ENCODE measurements at places on chromosomes 7 and 10.

DNA sequence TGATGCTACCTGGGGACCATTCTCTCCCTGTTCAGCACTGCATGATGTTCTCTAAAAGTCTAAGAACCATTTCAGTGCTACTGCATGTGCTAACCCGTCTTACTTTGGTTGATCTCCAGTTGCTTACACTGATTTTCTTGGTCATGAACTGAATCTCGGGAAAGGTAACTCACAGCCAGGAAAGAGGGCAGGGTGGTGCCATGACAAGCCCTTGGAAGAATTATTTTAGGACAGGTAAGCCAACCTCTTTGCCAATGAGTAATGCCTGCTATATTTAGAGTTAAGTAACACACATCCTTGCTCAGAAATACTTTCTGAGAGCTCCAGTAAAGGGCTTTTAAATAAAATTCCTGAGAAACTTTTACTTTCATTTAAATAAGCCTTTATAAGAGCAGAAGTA lies 126.7 kb downstream of the ARL4A start:
- DNase-seq = no peak

DNA sequence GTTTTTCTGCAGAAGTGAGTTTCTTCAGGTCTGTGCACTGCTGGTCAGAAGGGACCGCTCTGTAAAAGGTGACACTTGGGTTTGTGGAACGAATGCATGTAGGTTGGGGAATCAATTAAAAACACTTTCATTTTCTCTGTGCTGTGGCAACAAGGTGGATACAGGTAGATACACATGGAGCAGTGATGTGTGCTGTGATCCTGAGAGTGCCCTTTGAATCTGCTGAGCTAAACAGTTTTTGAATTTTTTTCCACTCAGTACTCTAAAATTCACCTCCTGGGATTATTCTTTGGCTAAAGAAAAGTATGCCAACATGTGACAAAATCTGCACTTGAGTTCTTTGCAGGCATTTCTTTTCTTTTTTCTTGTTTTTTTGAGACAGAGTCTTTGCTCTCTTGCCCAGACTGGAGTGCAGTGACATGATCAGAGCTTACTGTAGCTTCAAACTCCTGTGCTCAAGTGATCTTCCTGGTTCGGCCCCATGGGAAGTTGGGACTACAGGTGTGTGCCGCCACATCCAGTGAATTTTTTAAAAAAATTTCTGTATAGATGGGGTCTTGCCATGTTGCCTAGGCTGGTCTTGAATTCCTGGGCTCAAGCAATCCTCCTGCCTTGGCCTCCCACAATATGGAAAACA lies 338.9 kb downstream of the EXOC4 start:
- no peak for DNase-seq

DNA sequence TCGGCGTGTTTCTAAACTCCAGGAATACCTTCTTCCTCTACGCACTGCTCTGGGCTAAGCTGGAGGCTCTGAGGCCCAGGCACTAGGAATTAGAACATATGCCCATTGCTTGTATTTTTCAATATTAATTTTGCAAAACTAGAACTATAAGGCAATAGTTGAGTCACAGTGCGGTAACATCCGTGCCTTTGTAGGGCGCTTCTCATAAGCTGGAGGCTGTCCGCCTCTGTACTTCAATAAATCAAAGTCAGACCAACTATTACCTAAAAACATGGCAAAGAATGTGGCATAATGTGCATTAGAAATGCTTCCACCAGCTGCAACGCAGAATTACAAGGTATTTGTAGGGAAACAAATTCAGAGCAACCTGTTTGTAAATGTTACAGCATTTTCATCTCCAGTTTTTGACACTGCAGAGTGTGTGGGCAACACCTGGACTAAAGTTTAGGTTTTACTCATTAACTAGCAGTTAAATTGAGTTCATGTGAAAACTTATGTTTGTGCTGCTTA lies 440 bp upstream of the MINDY3 start:
- DNase-seq = no peak

GRCh38 chr10:124518366-124518765 lies 56.7 kb downstream of the LHPP start:
- DNase-seq = no peak

GRCh38 chr10:121159670-121160069 lies 308.5 kb downstream of the WDR11 start:
- no peak for DNase-seq

DNA sequence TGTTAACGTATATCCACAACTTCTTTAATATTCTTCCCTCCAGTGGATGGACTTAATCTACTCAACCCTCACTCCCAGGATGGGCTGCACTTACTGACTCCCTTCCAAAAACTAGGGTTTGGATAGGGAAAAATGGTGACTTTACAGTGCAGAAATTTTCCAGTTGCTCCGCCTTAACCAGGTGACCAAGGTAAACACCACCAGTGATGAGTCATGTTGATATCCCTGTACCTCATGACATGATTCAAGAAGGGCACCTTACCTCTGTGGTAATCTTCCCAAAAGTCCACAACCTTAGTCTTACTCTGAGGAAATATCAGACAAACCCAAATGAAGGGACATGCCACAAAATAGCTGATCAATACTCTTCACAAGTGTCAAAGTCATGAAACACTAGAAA lies 3.5 kb upstream of the GSTK1 start:
- no peak for DNase-seq

- DNase-seq = no peak
Measured at GRCh38 chr10:63337455-63338251, 128.1 kb downstream of the JMJD1C start.

DNA sequence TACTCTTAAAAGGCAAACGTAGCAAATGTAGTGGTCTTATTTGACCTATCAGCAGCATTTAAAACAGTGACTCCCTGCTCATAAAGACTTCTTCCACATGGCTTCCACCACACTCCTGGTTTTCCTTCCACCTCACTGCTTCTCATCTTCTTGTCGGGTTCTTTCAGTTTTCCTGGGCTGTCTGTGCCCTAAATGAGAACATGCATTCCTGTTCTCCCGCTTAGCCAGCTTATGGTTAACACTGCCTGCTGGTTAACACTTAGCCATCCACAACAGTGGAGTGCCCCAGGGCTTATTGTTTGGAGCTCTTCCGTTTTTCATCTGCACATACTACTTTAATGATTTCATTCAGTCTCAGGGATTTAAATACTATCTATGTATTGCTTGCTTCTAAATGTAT lies 34.3 kb upstream of the EXOC6 start:
- no peak for DNase-seq

DNA sequence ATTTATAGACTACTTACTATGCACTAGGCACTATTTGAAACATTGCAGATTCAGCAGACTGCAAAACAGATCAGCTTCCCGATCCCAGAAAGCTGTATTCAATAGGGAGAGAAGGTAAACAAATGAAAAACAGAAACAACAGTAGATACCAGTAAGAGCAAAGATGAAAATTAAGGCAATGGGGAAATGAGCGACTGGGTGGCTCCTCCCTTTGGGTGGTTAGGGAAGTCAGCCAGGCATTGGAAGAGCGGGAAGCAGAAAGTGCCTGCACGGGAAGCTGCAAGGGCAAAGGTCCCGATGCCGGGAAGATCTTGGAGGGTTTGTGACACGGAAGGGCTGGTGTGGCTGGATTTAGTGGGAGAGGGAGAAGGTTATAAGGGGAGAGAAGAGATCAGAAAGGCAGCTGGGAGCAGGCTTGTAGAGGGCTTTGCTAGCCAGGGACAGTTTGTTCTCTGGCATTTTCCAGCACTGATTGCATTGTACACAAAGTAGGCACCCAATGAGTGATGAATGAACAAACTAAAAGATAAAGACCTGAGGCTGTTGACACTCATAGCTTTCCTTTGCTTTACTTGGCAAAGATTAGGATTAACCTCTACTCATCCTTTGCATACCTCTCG lies 67.8 kb downstream of the NAMPT start:
- DNase-seq = no peak

DNA sequence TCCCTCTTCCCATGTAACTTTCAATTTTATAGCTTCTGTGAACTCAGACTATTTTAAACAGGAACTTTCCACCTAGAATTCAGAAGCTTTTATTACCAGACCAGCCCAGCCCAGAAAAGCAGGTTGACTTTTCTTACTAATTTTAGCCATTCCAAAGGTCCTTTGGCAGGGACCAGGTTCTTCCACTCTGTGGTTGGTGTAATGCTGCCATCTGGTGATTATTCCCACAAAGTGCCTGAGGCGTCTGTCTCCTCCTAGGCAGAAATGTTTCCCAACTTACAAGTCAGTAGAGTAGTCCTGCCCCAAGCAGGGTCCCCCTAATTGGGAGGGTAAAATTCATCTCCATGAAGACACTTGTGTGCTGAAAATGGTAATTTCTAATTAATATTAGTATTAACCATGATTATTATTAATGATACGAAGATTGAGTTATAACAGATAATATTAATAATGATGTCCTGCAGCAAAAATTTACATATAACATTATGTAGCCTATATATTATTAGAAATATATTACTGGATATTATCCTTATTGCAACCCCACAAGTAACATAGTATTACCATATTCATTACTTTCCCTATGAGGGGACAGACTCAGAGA lies 53.0 kb upstream of the PPP1R17 start:
- DNase-seq = no peak

DNA sequence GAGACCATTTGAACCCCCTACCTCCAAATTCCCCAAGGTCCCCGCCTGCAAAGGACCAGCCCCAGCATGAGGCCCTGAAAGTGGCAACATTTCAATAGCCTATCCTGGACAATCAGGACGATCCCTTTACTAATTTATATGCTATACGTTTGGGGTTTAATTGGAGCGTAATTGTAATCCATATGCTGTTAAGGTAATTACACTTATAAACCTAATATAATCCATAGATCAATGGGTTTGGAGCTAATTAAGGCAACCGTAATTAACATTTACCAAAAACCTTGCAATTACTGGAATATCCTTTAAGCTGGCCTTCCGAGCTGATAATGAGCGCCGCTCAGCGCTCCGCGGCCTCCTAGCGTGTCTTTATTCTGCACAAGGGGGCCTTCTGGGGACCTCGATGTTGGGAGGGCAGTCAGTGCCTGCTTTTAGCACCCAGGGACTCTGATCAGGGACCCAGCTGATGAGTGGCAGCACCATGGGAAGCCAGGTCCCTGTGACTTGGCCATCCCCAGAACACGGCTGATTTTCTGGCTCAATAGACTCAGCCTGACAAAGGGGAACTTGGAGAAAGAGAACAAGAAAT lies 91.2 kb downstream of the LHPP start:
- no peak for DNase-seq

GRCh38 chr7:29488977-29489376 lies 74.7 kb upstream of the PRR15 start:
- no peak for DNase-seq

DNA sequence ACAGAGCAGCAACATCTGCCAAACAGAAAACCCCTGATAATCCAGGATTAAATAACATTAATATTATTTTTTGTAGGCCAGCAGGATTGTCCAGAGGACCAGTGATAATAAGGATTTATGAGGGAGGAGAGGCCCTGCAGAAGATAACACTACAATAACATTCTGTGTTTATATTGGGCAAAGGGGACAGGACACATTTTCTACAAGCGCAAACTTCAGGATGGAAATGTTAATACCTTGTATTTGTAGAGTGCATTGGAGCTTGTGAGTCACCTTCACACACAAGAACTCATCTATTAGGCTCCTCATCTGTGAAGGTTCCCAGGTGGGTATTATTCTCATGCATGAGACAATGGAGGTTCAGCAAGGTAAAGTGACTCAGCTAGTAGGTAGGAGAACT lies 51.0 kb downstream of the BAMBI start:
- DNase-seq = no peak

GRCh38 chr10:127942811-127943210 lies 35.9 kb downstream of the PTPRE start:
- no peak for DNase-seq

DNA sequence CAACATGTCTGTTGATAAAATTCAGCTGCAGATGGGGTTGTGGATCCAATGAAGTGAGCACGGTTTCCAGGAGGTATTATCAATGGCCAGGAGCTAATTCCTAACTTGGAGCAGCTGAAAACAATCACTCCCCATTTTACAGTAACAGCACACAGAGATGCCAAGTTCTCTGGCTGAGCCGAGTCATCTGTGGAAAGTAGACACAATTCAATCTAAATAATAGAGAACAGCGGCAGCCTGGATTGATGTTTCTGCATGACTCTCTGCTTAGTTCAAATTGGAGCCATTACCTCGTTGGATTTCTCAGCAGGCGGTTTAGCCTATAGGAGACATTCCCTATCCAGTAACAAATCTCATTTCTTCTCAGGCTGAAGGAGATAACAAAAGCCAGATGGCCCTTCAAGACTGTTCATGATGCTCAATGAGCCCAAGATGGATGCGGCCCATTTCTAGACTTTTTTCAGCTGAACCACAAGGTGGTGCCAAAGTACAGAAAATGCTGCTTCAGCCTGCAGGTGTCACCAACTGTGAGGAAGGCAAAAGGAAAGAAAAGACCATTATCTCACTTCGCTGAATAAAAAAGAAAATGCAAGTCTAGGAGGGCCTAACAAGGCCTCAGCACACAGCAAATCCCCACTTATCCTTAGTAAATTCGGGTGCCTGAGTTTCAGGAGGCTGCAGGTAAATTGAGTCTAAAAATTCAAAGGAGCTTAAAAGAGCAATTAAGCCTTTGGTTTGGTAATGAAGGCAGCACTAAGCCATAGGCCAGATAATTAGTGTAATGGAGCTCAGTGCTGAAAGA lies 83.7 kb downstream of the SLC16A9 start:
- DNase-seq = peak; percentile 10

DNA sequence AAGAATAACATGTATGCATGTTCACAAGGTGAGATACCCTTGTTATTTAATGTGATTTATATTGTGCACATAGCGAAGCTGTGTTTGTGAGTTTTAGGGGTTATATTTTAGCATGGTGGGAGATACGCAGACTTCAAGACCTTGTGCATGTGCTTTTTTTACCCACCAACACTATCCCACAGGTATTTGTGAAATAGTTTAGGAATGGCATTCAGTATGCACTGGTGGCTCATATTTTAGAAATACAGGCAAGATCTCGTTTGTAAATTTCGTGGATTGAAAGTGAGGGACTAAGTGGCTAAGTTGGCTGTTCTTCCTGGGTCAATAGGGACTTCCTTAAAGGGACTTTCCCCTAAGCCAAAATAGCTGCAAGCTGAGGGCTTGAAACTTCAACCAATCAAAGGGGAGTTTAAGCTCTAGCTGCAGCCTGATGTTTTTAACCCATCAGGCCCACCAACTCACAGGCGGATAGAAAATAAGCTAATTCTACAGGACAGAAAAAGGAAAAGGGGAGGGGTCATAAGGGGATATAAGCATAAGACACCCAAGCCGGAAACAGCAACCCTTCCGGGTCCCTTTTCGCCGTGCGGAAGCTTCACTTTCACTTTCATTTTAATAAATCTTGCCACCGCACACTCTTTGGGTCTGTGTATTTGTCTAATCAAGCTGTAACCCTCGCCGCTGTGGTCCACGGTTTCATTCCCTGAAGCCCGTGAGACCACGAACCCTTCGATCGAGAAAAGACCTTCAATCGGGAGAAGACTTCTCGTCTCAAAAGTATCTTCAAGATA lies 291.0 kb downstream of the GPR158 start:
- DNase-seq = no peak

GRCh38 chr7:44454348-44454747 lies 36.1 kb downstream of the NUDCD3 start:
- DNase-seq = no peak

Data from activated CD4-positive, CD25-positive, alpha-beta regulatory T cell treated with anti-CD3 and anti-CD28 coated beads, Interleukin-2, amount 50 U/mL, for 16 hours (primary cell).